ENCODE measurements at places on chromosomes 5 and 9.

DNA sequence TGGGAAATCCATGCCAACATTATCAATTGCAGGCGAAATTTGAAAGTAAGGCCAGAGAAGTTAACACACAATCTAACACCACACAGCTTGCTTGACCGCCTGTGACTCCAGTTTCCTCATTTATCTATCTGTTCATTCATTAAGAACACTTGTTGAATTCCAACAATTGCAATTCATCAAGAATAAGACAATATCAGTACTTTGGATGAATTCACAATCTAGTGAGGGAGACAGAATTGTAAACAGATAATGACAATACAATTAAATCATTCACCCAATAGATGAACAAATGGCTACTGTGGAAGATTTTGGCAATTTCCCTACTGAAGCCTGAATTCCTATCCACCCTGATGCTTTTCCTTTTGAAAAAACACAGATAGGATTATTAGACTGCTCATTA is 181.6 kb downstream of the TRIM36 start:
- DNase-seq: no peak

GRCh38 chr5:142667831-142668230 is 18.1 kb downstream of the FGF1 start:
- DNase-seq: no peak

DNA sequence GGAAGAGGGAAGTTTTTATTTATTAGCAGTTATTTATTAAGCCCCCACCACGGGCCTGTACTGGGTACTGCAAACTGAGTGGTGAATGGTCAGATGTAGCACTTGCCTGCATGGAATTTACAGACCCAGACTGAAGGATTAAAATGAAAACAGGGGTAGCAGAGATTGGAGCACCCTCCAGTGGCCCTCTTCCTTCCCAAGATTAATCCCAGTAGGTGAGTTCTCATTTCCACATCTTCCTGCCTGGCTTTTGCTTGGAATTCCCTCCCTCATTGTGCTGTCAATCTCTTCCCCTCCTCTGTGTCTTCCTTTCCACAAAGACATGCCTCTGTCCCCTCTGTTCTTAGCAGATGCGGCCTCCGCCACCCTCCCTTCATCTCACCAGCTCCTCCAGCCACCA is 39.2 kb downstream of the MVB12B start:
- no peak for DNase-seq

GRCh38 chr5:66717455-66718373 is 121.5 kb downstream of the MAST4 start:
- DNase-seq: no peak

- no peak for DNase-seq
Observed at GRCh38 chr5:62299600-62299999, 6.4 kb upstream of the KIF2A start.

DNA sequence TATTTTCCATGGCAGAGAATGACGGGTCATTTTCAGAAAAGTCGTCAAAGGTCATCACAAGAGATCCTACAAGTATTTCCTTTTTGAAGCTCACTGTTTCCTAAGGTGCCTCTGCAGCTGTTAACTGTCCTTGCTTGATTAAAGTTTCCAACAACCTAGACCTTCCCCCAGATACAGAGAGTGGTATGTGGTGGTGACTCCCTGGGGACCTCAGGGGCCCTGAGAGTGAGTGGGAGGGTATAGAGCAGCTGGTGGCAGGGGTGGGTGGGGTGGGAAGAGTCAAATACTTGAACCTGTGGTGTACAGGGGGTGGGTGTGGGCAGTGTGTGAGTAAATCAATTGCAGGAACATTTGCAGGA is 1.6 kb upstream of the CD72 start:
- no peak for DNase-seq

DNA sequence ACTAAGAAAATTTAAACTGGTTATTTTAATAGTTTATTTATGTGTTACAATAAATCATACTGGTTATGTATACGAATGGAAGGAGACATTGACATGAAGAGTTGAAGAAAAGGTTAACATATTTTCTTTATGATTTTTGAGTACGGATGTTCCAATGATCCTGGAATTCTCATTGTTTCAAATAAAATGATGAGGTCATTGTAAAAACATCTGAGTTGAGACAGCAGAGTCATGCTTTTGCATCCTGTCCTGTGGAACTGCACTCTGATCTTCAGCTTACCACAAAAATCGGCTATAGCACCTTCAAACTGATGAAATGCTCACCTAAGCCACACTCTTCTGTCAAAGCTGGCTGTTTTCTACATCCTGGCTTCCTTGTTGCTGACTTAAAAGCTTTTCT is 67.8 kb downstream of the PTCD2 start:
- DNase-seq: no peak

- no peak for DNase-seq
Observed at GRCh38 chr5:176171171-176171760, 67.0 kb upstream of the SIMC1 start.

DNA sequence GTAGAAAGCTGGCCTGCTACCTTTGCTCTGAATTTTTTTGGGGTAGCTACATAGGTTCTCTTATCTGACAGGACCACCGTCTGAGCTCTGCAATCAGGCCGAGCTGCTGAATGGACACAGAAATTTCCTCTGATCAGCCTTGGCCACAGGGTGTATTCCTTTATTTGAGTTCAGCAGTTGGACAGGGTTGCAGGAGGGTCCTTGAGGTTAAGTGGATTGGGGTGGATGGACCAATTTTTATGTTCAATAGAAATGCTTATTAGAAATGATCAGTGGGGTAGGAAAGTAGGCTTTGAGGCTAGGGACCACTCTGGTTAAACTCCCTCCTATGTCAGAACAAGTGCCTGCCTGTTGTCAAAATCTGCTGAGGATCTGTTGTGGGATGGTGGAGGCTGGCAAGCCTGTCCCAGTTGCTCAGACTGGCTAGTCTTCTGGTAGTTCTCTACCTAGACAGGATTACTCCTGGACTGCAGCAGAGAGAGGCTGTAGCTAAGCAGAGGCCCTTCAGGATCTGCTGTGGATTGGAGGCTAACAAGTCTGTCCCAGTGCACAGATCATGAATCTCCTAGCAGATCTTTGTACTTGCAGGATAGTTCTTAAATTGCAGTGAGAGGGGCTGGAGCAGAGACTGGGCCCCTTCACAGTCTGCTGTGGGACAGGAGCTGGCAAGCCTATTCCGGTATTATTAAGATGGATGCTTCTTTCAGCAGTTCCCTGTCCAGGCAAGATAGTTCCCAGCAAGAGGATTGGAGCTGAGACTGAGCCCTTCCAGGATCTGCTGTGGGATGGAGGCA is 18.0 kb downstream of the XRCC4 start:
- no peak for DNase-seq

DNA sequence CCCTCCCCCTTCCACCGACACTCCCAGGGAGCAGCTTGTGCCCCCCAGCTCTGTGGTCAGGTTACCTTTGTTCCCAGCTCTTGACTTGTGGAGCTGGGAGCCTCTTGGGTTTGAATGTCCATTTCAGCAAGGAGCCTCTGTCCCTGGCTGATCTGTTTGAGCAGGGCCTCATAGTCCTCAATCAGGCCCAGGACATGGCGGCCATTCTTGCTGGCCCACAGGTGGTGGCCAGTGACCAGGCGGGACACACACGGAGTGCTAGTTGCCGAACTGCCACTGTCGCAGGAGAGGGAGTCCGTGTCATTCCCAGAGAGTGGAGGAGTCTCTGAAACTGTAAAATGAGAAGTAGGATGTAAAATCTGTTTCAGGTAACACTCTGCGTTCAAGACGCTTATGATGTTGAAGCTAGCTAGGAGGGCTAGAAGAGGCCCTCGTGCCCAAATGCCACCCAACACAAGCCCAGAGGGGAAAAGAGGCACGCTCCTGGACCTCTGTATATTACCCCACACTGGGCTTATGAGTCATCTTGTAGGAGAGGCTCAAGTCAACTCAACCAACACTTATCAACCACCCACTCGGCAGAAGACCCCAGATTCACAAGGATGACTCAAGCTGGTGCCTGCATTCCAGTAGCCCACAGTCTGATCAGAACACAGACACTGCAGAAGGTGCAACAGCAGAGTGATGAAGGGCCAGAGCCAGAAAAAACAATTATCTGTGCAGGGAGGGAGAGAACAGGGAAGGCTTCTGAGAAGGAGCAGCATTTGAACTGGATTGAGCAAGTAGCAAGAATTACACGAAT is 177.0 kb downstream of the CDK5RAP2 start:
- DNase-seq: no peak

- DNase-seq: no peak
Observed at GRCh38 chr5:110362261-110362660, 364.2 kb downstream of the TMEM232 start.

DNA sequence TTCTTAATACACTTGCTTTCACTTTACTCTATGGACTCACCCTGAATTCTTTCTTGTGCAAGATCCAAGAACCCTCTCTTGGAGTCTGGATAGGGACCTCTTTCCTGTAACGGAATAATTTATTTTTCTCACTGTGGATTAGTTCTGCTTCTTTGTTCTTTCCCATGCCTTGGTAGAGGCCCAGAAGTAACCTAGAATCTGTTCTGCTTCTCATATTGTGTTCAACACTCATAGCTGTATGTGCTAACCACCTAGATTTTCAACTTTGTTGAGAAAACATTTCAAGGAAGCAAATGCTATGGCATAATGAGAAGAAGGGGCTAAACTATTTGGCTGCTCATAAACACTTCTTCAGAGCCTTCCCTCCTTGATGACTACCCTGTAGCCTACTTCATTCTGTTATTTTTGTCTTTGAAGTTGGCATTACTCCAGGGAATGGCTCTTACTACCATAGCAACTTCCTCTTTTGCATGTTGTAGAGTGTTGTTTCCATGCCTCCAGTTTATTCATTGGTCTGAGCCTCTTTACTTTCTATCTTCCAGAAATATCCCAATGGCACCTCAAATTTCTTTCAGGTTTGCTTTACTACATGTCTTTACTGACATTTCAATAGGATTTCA is 74.3 kb downstream of the KIAA0825 start:
- no peak for DNase-seq

DNA sequence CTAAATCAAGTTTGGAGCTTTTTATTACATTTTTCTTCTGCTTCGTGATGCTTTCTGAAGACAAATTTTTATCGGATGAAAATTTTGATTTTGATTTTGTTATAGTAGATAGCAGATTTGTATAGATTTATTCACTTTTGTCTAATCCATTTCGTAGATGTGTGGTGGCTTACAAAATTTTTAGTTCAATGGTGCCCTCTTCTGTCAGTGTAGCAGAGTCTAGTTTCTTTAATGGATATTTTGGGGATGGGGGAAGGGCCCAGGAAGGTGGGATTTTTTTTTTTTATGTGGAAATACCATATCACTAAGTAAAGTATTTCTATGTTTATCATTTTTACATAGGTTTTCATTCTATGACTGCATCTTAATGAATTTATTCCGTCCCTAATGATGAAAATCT is 259.9 kb upstream of the TARS1 start:
- DNase-seq: no peak

- no peak for DNase-seq
Observed at GRCh38 chr9:68802525-68803015, 97.5 kb downstream of the PIP5K1B start.

- no peak for DNase-seq
Observed at GRCh38 chr9:124217836-124218437, 39.8 kb upstream of the NEK6 start.

DNA sequence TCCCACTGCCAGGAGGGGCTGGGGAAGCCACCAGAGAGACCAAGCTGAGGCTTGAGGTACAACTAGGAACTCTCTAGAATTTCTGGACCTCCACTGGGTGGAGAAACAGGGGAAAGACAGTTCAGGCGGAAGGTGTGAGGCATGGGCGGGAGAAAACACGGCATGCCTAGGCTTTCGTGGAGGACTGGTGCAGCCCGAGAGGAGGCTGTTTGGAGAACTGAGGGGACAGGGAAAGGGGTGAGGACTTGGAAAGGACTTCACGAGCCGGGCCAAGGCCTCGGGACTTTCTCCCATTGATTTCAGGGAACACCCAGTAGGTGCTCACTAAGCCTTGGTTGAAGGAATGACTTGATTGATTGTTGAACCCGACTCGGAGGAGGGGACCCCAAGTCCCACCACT is 9.5 kb upstream of the ADGRD2 start:
- no peak for DNase-seq

DNA sequence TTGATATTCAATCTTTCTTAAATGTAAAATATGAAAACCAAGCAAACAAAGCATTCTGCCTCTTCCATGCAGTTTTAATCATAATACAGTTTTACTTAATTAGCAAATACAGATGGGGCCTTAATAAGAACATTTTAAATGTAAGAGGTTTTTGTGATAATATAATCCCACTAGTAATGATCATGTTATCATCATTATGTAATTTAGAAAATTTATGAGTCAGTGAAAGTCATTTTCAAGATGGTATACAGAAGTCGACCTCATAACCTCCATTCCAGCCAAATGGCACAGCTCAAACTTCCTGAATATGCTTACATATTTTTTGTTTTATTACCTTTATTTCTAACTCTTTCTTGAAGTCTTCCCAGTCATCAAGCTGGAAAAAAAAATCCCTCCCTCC is 102.2 kb upstream of the GNA14 start:
- DNase-seq: no peak

- no peak for DNase-seq
Observed at GRCh38 chr5:14148890-14149671, 5.9 kb downstream of the TRIO start.

DNA sequence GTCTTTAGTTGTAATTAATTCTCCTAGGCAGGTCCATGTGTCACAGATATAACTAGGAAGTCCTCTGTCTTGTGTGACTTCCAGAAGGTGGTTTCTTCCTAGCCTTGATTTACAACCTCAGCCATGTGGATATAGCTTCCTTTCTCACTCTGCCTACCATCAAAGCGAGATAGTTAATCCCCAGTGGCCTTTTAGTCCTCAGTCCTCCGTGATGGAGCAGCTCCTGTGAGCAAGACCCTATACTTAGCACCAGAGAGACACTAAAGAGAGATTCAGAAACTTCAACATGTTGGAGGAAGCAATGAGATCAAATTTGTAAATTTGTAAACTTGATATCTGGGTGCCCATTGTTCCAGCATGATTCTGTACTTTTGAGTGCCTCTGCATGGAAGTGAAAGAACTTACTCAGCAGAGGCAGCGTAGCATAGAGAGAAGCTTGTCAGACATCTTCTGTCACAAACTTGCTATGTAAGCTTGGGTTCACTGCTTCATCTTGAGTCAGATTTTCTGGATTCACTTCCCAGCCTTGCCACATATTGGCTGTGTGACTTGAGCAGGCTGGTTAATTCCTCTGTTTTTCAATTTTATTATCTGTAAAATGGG is 170.2 kb upstream of the NR3C1 start:
- no peak for DNase-seq

DNA sequence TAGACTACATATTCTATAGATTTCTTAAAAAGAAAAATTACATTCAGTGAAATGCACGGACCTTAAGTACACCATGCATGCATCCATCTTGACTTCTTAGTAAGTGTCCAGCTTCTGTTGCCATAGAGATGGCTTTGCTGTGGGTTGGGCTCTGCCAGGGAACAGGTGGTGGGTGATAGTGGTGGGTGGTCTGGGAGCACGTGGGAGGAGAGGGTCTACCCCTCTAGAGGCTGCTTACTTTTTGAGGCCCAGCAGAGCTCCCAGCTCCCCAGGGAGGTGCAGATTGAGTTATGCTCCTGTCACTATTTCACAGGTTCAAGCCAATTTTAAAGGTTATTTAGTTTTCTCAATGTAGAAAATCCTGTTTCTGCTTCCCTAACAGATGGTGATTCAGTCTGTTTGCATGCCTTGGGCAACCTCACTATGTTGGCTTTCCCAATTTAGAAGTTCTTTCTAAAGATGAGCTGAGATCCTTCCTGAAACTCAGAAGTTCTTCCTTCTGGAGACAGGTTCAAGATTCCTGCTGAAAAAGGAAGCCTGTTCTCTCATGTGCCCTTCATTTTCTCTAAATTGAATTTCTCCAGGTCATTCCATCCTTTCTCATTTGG is 107.4 kb upstream of the LHFPL2 start:
- no peak for DNase-seq
